ENCODE measurements at places on chromosomes 16 and 17.
A peak's percentile ranks its signal among the peaks of the same experiment; 100 is the strongest.

GRCh38 chr17:49193513-49194296, 16.7 kb downstream of the GNGT2 start:
- DNase-seq = peak; percentile 86

DNA sequence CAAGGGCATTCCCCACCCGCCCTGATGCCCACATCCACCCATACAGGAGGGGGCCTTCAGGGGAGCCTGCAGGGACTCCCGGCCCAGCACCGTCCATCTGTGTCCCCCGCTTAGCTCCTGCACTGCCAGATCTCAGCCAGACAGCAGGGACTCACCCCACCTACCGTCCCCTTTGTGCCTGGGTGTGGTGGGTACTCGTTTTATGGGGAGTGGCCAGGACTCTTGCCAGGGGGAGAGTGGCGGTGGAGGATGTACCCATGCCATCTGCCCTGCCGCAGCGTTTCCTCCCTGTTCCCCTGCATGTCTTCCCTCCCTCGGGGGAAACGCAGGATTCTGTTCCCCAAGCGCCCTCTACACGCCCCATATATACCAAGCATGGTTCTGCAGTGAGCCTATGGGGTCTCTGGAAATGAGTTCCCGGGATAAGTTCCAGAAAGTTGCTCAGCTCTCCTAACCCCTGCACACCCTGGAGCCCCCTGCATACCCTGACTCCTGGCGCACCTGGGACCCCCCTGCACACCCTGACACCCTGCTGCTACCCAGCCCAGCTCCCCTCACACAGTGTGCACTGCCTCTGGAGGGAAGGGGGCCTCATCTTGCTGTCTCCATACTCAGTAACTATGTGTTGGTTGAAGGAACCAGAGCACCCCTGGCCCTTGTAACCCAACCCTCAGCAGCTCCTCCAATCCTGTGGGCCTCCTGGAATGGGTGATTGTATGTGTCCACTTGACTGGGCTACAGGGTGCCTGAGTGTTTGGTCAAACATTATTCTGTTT, 4.2 kb upstream of the MAFG start:
- DNase-seq = no peak

DNA sequence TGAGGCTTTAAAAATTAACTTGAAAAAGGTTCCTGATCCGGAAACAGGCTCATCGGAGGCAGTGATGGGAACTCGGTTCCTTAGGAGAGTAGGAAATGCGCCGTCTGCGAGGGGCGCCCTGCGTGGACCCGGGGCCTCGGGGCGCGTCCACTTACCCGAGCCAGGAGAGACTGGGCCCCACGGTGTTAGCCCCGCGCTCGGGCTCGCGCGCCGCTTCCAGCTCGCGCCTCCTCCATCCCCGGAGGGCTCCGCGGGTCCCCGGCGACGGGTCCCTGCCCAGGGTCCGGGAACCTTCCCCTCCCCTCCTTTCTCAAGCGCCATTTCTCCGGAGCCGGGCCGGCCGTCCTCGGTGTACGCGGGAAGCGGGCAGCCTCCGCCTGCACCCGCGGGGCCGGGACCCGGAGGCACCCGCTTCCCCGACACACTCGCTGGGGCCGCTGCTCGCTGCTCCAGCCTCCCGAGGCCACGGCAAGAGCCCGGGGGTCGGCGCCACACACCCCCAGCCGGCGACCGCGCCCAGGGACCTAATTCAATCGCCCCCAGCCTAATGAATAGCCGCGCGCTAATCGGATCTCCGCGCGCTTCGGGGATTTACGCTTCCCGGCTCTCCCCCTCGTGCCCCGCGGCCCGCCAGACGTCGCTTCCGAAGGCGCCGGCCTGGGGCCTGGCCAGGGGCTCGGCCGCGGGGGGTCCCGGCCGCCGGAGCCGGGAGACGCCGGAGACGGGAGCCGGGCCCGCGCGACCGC, 2.2 kb upstream of the BAHCC1 start:
- DNase-seq = no peak

DNA sequence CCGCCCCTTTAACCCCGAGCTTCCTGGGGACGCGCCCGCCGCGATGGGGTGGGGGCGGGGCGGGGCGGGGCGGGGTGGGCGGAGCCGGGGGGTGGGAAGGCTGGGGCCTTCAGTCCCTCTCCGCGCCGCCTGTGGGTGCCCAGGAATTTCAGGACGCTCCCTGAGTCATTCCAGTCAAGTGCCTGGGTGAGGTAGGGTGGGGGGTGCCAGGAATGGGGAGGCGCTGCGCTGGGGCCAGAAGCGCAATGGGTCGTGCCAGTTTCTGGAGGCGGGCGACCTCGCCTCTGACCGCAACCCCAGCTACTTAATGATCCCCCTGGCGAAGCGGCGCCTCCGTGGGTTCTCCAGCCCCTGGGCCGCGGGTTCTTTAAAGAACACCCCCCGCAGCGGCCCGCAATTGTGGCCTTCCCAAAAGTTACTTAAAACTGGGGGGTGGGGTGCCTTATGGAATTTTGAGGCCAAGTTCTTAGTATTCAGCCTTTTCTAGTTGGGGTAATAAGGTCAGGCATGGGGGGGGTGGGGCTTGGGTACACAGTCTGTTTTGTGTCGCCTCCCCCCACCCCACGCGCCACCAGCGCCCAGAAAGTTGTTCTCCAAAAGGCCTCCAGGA, 826 bp upstream of the GSE1 start:
- DNase-seq = peak; percentile 84

DNA sequence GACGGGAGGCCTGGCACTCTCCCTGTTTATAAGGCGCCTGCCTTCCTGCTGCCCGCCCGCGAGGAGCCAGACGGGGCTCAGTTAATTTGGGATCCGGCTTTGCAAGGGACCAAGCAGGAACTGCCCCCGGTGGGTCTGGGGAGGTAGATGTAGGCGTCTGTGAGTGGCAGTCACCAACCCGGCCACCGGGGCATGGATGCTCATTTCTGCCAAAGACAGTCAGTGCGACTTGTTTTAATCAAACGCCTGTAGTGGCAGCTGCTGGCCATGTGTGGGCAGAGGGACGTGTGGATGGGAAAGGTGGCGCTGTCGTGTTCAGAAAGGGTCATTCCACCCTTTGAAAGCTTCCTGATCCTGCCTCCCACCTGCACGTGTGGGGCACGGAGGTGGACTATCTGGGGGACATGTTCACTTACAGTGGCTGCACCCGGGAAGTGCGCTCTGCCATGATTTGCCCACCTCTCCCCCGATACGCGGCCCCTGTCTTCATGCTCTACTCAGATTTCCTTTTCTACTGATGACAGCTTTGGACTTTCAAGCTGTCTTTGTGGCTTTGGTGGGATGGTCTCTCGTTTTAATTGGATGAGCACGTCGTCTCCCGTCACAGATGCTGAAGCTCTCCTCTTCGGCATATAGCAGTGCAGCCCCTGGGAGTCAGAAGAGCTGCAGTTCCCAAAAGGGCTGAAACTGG, 60.3 kb upstream of the CIBAR2 start:
- DNase-seq = peak; percentile 81

- DNase-seq = no peak
Observed at GRCh38 chr16:57941016-57941664, 29.8 kb downstream of the CNGB1 start.

GRCh38 chr16:19578378-19578971, 23.0 kb downstream of the VPS35L start:
- no peak for DNase-seq

DNA sequence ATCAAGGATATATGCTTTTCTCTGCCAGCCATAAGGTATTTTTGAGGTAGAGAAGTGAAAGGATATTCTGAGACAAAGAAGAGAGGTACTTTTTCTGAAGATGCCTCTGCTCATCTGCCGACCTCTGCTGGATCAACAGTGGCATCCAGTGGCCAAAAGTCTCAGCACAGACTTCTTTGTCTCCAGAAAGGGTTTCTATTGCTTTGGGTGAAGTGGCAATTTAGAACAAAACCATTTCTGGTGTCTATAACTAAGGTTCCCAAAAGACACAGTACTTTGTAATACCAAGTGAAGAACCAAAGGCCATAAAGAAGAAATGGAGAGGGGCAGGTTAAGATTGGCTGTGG, 155.2 kb upstream of the C17orf78 start:
- DNase-seq = peak; percentile 66

- no peak for DNase-seq
Observed at GRCh38 chr16:12329246-12329995, 352.9 kb downstream of the SNX29 start.

- DNase-seq = no peak
Observed at GRCh38 chr16:1825864-1826690, 548 bp downstream of the HAGH start.

- no peak for DNase-seq
Observed at GRCh38 chr16:7849841-7850240, 517.2 kb downstream of the RBFOX1 start.

DNA sequence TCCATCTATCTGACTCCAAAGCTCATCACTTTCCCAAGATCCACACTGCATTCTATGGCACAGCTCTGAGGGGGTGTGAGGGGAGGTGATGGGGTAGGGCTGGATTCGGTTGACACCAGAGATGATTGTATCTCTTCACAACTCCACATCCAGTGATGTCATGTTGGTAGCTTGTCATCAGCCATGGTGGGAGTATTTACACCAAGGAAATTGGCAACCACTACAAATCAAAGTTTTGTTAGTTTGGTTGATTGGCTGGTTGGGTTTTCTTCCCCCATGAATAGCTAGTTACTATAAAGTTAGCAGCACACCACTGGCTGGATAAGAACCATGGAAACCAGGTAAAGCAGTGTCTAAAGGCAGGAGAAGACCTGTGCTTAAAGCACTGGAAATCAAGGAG, 15.0 kb downstream of the SLC46A1 start:
- DNase-seq = no peak

DNA sequence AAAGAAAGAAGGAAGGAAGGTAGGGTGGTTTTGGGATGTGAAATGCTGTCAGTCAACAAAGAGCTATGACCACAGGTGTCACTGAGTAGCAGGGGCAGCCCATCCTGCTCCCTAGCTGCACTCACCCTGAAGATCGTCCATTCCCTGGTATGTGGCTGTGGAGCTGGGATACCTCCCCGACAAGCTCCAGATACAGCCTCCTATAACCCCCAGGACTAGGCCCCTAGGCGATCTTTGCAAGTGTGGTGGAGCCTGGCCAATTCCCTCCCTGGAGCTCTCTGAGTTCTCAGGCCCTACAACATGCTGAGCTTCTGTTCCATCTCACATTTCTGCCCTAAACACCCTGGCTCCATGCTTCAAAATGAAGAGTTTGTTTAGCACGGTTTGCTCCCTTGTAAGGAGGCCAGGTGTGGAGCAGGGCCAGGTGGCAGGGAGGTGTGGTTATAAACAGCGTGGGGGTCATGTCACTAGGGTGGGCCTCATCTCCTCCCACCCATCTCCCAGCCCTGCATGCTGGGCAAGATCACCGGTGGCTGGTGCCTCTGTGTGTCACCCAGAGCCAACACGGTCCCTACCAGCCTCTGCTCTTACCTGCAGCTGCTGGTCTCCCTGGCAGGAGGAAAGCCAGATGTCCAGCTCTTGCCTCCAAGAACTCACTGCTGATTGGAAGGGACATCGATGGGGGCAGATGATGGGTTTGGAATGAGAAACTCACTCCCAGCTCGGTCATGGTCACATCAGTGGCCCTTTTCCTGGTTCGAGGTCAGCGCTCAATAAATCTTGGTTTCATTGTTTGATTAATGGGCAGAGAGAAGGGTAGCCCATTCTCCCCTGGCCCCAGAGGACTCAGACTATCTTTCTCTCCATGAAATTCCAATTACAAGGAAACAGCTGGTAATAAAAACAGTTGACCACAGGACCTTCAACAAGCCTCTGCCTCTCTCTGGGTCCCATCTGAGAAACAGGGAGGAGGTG, 511.0 kb upstream of the CDH5 start:
- peak; percentile 20 for DNase-seq

DNA sequence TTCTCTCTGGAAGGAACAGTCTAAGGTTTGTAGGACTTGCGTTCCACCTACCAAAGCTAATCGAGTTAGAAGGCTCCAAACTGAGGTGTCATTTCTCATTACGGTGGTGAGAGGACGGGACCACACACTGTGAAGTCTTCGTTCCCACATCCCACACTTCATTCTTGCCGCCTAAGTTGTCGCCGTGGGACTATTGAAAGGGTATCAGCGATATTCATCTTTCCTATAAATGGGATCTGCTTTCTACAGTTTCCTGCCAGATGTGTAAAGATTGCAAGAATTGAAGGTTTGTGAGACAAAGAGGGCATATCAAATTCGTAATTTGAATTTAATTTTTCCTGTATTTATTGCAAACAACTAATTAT, 608 bp upstream of the TRIM37 start:
- DNase-seq = no peak
